Cortex of kidney (tissue), 1 donor: ENCODE measurements at places on chromosomes 12 and 14.

DNA sequence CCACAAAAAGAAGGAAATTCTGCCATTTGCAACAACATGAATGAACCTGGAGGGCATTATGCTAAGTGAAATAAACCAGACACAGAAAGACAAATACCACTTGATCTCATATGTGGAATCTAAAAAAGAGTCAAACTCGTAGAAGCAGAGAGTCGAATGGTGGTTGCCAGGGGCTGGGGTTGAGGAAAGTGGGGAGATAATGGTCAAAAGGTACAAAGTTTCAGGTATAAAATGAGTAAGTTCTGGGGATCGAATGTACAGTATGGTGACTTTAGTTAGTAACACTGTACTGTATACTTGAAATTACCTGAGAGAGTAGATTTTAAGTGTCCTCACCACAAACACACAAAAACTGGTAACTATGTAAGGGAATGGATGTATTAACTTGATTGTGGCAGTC lies 129.4 kb downstream of the PPM1H start:
- no peak for DNase-seq

- no peak for DNase-seq
Measured at GRCh38 chr14:23174296-23175184, 8.9 kb downstream of the SLC7A8 start.

GRCh38 chr12:120439646-120440247 lies 1.8 kb downstream of the COX6A1 start:
- DNase-seq: no peak

DNA sequence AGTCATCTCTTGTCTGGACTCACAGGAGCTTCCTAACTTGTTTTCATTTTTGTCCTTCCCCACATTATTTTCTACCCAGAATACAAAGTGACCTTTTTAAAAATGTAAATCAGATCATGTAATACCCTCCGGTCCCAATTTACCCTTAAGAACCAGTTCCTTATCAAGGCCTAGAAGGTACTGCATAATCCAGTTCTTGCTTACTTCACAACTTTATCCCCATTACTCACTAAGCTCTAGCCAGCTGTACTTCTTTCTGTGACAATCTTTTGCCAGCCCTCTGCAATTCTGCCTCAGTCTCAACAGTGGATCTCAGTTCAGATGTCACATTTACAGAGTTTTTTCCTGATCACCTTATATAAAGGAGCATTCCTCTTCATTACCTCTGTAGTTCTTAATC lies 11.6 kb downstream of the RAP1B start:
- DNase-seq: no peak

DNA sequence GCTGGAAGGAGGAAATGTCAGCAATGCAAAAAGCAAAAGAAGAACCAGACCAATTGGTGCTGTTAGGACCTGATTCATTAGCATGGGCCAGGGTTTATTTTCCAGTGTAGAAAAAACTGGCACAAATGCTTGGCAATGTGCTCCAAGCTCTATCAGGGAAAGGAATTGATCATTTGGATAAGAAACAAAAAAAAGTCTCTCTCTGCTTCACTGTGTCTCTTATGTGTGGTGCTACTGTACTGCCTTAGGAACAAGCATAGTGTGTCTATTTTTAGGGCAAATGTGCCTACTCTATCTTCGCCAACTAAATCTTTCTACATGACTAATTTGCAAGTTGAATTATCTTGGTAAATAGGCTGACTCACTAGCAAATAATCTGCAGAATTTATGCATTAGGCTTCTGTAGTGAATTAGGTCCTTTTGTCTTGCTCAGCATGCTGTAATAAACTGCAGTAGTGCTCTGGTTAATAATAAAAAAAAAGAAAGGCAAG lies 236.7 kb downstream of the MDGA2 start:
- DNase-seq: no peak

GRCh38 chr12:105060715-105061378 lies 23.4 kb downstream of the ALDH1L2 start:
- DNase-seq: no peak

GRCh38 chr12:76065917-76066316 lies 18.6 kb downstream of the NAP1L1 start:
- DNase-seq: no peak

DNA sequence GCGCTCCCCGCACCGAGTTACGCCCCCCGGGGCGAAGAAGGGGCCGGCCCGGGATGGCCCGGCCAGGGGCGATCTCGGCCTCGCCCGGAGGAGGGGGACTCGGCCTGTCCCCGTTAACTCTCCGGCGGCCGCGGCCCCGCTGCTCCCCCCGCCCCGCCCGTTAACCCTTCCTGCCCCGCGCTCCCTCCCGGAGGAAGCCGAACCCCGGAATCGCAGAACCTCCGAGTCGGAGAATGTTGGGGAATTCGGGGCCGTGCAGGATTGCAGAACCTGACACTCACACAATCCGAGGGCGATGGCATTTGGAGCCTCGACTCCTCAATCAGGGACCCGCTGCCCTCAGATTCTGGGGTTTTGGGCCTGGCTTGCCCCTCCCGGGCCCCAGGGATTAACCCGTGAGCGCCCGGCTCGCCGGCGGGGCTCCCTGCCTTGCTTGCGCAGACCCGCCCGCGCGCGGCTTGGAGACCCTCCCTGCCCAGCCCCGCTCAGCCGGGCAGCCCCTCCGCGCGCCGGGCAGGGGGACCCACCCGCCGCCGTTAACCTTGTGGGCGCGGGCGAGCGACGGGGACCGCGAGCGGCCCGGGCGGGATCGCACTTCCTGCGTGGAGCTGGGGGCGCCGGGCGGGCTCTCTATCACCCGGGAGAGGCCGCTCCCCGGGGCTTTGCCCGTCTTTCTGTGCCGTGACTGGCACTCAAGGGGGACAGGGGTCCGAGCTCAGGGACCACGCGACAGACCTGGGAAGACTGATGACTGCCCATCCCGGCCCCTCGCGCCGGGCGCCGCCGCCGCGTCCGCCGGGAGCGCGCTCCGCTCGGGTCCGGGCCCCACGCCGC lies 18.8 kb downstream of the BEGAIN start:
- DNase-seq: no peak

- DNase-seq: no peak
Measured at GRCh38 chr12:46663318-46663717, 162.5 kb downstream of the SLC38A4 start.

GRCh38 chr14:38866461-38866860 lies 236.6 kb downstream of the SEC23A start:
- DNase-seq: no peak

DNA sequence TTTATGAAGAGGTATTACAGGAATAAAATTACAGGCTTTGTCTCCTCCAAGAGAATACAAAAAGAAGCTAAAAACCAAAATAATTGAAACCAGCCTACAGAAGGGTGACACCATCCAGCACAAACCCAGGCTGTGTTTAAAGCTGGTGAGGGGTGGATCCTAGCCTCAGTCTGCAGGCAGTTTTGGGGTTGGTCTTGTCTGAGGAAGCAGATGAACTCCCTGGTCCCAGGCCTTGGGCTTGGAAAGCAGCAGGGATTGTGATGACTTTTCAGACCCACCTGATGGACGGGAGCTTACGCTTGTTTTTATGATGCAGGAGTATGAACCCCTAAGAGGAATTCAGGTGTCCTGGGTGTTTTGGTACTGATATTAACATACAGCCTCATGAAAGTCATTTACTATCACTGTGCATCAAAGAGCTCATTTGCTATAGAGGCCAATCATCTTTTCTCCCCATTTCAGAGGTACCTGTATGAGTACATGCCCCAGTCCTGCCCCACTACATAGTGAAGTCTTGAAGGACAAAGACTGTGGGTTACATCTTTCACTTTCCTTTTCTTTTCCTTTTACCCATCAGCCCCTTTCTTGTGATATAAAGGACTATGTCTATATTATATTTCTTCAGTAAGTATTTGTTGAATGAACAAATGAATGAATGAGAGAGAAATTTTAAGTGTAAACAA lies 18.1 kb downstream of the PRICKLE1 start:
- DNase-seq: no peak

DNA sequence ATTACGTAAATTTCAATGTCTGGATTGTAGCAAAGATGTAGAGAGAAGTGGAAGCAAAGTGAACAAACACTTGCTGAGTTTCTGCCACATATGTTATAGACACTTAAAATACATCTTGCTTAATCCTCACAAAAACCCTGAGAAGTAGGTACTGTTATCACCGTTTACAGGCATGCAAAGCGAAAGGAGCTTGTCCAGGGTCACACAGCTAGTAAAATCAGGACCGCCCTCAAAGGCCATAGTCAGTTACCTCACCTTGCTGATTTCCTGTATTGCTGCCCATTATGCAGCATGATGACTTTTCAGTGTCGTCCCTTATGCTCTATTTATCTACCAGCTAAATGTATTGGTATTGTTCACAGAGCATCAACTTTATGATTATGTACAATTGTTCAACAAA lies 39.8 kb downstream of the TRHDE start:
- DNase-seq: no peak

GRCh38 chr12:130828895-130829294 lies 10.2 kb downstream of the STX2 start:
- DNase-seq: no peak

GRCh38 chr14:95180966-95181741 lies 23.8 kb upstream of the DICER1 start:
- DNase-seq: no peak

DNA sequence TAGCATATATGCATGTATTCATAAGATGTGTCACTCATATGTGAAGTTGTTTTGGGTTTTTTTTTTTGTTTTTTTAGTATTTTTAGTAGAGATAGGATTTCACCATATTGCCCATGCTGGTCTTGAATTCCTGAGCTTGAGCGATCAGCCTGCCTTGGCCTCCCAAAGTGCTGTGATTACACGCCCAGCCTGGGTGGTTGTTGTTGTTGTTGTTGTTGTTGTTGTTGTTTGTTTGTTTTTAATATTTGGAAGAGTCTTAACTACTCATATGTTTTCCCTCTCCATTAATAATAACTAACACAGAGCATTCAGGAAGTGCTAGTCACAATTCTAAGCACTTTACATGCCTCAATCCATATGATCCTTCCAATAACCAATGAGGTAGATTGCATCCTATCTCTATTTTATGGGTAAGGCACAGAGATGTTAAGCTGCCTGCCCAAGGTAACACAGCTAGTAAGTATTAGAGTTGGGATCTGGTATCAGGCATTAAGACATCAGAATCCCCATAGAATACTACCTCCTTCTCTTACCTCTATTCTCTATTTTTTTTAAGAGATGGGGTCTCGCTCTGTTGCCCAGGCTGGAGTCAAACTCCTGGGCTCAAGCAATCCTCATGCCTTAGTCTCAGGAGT lies 27.6 kb downstream of the SLC25A21 start:
- DNase-seq: no peak

DNA sequence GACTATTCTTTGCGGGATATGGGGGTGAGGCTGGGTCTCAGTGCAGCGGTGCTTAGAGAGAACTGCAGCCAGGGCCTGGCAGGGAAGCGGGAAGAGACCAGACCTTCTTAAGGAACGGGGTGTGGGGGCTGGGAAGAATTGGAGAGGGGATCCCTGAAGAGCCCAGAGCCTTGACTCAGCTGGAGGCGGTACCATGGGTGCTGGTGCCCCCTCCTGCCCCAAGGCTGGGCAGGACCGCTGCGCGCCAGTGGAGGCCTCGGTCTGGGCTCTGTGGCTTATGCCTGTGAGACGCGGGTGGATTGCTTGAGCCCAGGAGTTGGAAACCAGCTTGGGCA lies 1.3 kb upstream of the RNU7-1 start:
- DNase-seq: no peak

DNA sequence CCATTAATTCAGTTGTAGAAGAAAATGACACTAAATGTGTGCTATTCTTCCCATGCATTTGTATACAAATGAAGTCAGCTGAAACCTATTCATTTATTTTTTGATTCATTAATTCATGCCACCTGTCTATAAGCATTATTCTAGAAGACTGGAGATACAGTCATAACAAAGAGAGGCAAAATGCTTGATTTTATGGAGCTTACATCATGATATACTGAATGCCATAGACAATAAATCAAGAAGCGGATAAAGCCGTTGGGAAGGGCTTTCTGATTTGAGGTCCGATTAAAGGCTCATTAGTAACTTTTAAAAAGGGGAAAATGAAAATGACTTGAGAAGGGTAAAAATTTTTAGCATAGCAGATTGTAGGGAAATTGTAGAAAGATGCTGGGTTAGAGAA lies 494.9 kb downstream of the RERGL start:
- DNase-seq: no peak

GRCh38 chr12:14072987-14073386 lies 91.6 kb upstream of the GRIN2B start:
- no peak for DNase-seq

- DNase-seq: no peak
Measured at GRCh38 chr12:11656550-11656949, 7.1 kb downstream of the ETV6 start.

- no peak for DNase-seq
Measured at GRCh38 chr14:87494010-87494409, 499.0 kb downstream of the GALC start.

DNA sequence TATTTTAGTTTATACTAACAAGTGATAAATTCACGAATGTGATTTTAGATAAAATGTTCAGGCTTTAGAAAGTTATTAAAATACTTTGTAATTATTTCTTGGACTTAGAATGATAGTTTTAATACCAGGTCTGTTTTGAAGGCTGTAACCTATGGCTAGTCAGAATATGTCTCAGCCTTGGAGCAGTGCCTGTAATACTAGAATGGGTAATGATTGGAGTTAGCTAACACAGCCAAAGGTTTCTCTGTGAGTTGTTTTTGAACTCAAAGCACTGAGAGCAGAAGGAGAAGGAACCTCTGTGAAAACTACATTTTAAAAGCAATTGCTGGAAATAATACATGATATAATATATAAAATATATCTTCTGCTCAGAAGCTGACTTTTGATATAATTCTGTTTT lies 110.1 kb downstream of the TMEM117 start:
- no peak for DNase-seq

- no peak for DNase-seq
Measured at GRCh38 chr12:15322164-15323061, at the start of gene PTPRO. TSS of gene PTPRO (plus strand) at chr12:15322508.

- no peak for DNase-seq
Measured at GRCh38 chr12:49190974-49191373, 2.1 kb upstream of the TUBA1A start.

- DNase-seq: no peak
Measured at GRCh38 chr12:2606186-2606910, 188.4 kb upstream of the FKBP4 start.

GRCh38 chr12:105262461-105263184 lies 26.6 kb upstream of the APPL2 start:
- DNase-seq: no peak
